ENCODE measurements at places on chromosomes 5 and 9. TPM values are rescaled to one million over a fixed set of nuclear protein-coding genes. Genes with fewer than 3 reads are reported as not detected.

PSMB7 gene
- total RNA-seq = 275 TPM

FRMPD1 gene
- total RNA-seq = under 0.01 TPM

DNA sequence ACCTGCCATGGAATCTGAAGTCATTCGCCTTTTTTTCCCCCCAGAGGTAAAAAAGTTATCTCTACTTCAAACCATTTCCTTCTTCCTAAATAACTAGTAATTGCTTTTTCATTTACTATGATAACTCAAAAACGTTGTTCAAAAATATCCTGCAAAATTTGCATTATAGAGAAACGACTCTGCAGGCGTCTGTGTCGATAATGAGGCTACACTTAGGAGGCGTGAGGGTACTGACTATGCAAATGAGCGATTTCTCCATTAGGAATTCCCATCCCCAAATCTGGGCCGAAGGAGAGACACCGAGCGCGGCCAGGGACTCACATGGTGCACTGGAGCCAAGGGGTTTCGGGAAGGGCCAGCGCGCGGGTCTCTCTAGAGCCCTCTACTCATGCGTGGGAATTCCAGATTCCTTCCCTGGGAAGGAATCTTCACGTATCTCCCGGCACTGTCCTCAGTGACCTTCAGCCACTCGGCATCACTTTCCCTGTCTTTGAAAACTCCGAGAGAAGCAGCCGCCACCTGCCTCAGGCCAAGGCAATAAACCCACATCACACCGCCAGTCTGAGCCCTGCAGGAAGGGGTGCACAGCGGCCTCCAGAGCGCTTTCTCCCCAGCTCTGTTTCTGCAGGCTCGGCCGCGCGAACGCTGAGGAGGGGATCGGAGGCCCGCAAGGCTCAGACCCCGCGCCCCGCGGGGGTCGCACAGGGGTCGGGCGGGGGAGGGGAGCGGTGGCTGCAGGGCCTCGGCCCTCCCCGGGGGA, 718 bp upstream of the DENND4C start:
- DNase-seq = peak; percentile 36

C9orf153 gene
- 0.26 TPM for total RNA-seq

GRCh38 chr9:135787776-135788575, 86.0 kb downstream of the KCNT1 start:
- DNase-seq = no peak

GRCh38 chr5:95045181-95045965, 239.5 kb downstream of the MCTP1 start:
- DNase-seq = no peak

- DNase-seq = peak; percentile 88
Measured at GRCh38 chr5:135650081-135650480, 71.3 kb upstream of the CXCL14 start.

- no peak for DNase-seq
Measured at GRCh38 chr9:86481466-86481865, 127.3 kb upstream of the TUT7 start.

DNA sequence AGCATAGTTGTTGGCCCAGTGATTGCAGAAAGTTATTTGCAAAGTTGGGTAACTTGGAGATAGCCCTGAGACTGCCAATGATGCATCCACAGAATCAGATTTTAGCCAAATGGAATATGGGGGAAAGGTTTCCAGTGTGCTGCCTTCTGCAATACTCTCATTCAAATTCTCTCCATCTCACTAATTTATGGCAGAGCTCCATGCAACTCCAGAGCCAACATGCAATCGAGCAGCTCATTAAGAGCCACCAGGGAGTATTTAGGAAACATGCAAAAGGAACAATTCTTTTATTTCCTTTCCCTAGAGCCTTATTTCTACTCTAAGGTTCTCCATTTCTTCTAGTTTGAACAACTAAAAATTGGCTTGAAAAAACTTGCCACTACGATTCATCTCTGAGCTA, 135.9 kb upstream of the MARCHF11 start:
- no peak for DNase-seq

DNA sequence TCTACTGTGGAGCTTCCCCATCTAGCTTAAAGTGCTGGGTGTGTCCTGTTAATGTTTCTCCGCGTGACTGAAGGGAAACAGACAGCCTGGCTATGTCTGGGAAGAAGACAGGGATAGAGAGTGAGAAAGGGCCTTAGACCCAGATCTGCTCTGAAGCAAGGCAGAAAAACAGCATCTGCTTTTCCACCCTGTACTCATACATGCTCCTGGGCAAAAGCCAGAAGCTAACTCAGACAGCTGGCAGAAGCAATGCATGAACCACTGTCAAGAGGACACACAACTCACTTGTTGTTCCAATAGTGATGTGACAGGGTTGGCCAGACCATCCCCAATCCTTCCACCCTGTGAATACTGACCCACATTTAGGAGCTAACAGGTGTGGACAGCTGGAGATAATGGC, 63.3 kb downstream of the DPYSL3 start:
- DNase-seq = no peak

- peak; percentile 79 for DNase-seq
Measured at GRCh38 chr9:115393976-115394775, 276.2 kb upstream of the TNC start.

SARDH gene
- total RNA-seq = under 0.01 TPM

GRCh38 chr9:33344145-33344544, 53.8 kb downstream of the NFX1 start:
- no peak for DNase-seq

DNA sequence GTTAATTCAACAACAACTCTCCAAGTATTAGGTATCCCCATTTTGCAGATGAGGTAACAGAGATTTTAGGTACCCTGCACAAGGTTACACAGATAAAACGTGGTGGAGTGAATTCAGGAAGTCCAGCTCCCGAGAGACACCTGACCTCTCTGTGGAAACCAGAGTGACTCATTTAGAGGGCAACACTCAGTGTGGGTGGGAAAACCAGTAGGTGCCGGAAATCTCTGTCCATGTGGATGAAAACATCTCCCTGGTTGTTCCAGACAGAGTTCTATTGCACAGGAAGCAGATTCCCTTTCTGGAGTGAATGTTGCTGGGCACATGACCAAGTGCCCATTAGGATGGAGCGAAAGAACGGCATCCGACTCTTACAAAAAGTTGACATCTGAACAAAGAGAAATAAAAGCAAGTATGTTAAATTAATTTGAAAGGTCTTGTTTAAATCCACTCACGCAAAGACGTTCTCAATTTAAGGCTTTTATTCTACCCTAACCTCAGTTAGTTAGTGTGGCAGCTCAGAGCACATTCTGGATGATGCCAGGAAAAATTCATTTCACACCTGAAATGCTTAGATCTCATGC, 391.9 kb upstream of the WWC1 start:
- DNase-seq = peak; percentile 69

DNA sequence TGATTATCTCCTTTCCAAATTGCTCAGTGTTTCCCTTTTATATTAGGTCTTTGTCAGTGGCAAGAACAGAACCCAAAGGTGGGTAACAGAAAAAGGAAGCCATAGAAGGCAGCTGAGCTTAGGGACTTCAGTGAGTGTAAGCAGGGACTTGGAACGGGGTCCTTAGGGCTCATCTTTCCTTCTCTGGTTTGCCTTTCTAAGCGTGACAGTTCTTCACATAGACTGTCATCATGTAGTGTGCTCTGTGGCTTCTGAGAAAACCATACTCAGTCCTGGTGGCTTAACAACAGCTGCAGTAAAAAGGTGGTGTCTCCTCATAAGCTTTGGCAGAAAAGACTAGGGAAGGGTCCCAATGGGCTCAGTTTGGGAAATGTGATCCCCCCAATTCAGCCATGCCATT, 108.8 kb downstream of the SLC12A2 start:
- DNase-seq = no peak

- no peak for DNase-seq
Measured at GRCh38 chr5:157222506-157223230, 42.0 kb downstream of the ITK start.

ACOT12 gene
- total RNA-seq = not detected

GRCh38 chr5:158998793-158999325, 100.9 kb downstream of the EBF1 start:
- no peak for DNase-seq

DNA sequence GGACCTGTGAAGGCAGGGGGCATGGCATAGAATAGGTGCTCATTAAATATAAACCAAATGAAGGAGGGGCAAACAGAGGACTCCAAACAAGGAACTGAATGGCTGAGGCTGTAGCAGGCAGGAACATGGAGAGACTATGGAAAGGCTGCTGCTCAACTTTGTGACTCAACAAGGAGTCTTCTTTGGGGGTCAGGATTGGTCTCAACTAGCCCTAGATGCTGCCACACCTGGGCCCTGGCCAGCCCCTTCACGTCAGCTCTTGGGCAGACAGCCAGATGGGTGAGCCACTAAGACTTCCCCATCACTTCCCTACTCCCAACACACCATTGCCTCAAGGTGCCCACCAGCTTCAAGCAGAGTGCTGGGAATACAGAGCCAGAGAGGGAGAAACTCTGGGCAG, 11.0 kb downstream of the RPP25L start:
- DNase-seq = peak; percentile 97

GRCh38 chr5:115243412-115243811, 19.3 kb downstream of the PGGT1B start:
- peak; percentile 85 for DNase-seq

C9orf78 gene
- total RNA-seq = 55.8 TPM

- no peak for DNase-seq
Measured at GRCh38 chr9:94809778-94810177, 83.3 kb downstream of the AOPEP start.

ECSCR gene
- not detected for total RNA-seq

GRCh38 chr9:33211695-33212393, 28.1 kb upstream of the SPINK4 start:
- DNase-seq = peak; percentile 81

- peak; percentile 65 for DNase-seq
Measured at GRCh38 chr5:141512390-141512910, 23.6 kb downstream of the PCDHGC5 start.

SPOCK1 gene
- 8.2 TPM for total RNA-seq

DNA sequence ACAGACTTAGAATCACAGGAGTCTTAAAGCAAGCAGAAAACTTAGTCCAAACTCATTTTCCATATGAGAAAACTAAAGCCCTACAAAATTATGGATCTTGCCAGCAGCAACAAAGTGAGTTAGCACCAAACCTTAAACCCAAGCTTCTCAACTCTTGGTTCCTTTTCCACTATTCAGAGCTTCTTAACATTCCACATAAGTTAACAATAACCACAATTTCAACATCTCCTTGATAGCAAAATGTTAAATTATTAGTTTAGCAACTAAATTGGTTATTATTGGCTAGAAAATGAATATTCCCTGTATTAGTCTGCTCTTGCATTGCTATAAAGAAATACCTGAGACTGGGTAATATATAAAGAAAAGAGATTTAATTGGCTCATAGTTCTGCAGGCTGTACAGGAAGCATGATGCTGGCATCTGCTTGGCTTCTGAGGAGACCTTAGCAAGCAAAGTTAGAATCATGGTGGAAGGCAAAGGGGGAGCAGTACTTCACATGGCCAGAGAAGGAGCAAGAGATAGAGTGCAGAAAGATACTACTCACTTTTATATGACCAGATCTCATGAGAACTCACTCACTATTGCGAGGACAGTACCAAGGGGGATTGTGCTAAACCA, 26.2 kb upstream of the ARSB start:
- DNase-seq = no peak

DNA sequence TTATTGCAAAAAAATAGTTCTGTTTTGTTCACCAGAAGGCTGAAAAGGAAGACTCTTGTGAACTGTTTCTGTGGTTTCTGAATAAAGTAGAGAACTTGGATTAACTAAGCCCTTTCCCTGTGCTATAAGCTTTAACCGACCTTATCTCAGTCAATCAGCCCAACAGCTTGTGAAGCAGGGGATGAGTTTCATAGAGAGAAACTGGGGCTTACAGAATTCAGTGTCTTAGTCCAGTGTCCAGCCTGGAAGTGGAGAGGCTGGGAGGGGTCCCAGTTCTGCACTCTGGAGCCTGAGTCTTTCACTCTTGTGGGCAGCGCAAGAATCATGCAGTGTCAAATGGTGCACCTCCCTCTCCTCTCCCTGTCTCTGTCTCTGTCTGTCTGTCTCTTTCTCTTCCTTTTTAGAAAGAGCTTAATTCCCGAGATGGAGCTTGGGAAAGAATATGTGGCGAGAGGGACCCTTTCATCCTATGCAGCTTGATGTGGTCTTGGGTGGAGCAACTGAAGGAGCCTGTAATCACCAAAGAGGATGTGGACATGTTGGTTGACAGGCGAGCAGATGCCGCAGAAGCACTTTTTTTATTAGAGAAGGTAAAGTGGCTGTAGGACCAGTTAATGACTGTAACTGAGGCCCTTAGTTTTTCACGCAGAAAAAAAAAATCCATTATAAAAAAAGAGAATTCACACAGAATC, 17.0 kb downstream of the PTPDC1 start:
- no peak for DNase-seq

GRCh38 chr9:121272401-121272948, 4.5 kb downstream of the GSN start:
- DNase-seq = no peak

GPX8 gene
- 12.1 TPM for total RNA-seq
